ENCODE measurements at places on chromosomes 2 and 18.

- DNase-seq: no peak
Measured at GRCh38 chr2:120314690-120315366, 31.1 kb upstream of the INHBB start.

GRCh38 chr18:25136416-25137196, 215.4 kb downstream of the ZNF521 start:
- DNase-seq: no peak

DNA sequence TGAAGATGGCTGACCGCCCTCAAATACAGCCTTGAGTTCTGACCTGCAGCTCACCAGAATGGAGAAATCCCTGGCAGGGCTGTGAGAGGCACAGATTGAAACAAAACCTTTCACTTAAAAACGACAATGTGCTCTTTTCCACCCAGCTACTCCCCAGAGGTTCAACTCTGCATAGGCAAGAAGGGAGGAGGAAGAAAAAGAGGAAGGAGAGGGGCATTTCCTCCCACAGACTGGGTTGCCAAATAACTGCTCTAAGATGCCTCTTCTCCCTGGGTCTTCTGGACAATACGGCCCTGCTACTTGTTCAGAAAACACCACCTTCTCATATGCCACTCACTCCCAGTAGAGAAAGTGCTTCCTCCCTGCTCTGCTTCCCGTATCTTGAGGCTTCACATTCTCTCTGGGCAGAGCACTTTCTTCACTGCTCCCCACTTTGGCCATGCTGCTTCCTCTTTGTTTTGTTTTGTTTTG, 136.4 kb upstream of the SLC1A4 start:
- DNase-seq: no peak

DNA sequence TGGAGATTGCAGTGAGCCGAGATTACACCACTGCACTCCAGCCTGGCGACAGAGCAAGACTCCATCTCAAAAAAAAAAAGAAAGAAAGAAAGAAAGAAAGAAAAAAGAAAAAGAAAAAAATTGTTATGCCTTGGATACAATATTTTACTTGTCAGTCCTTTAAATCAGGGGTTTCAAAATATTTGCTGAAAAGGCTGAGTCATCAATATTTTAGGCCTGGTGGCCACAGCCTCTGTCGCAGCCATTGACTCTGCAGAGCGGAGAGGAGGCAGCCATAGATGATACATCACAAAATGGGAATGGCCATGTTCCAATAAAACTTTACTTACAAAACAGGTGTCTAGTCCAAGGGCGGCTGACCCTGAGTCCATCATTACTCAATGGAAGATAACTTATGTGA, 314.8 kb upstream of the SALL3 start:
- DNase-seq: no peak

GRCh38 chr2:239533569-239534316, 132.9 kb upstream of the HDAC4 start:
- DNase-seq: no peak

DNA sequence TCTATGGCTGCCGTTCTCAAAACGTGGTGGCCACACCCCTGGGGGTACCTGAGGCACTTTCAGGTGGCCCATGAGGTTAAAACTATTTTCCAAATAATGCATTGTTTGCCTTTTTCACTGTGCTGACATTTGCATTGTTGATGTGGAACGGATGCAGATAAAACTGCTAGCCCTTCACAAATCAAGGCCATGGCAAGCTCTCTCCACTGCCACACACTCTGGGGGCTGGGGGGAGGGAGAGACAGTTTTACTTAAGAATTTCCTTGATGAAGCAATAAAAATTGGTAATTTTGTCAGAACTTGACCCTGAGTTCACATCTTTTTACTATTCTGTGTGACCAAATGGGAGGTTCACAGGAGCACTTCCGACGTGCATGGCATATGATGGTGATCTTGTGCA, 22.0 kb upstream of the TGIF1 start:
- no peak for DNase-seq

- DNase-seq: no peak
Measured at GRCh38 chr2:197885587-197885986, 81.2 kb downstream of the PLCL1 start.

GRCh38 chr2:95353055-95353575, 49.4 kb upstream of the FAHD2A start:
- DNase-seq: no peak

GRCh38 chr2:115543024-115543423, 1100.6 kb downstream of the DPP10 start:
- DNase-seq: no peak

DNA sequence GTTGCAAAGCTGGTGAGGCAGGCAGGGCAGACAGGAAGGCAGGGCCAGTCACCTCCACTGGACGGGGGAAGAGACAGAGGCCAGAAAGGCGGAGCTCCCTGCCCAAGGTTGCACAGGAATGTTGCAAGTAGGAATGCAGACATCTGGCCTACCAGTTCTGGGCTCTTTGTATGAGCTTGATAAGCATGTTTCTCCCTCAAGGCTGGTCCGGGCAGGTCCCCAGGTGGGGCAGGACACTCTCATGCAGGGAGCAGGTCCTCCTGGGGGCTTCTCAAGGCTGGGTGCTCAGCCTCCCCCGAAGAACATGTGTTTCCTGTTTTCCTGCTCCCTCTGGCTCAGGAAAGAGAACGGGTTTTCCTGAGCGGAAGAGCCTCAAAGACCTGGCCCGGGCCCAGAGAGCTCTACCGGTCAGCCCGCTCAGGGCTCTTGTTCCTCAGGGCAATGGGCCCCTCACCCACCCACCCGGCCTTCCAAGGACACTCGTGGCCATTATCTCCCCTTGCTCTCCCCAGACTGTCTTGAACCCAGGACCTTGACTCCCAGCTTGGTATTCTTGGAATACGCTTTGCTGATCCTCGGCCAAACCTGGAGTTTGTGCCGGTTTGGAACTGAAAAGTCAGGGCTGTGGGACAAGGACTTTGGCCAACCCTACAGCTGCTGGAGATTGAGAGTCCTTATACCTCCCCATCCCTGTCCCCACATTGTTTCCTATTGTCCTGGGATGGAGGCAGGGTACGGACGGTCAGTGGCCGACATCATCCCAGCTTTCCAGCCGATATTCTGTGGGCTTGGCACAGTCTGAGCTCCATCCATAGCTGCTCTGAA, 87.7 kb upstream of the HAAO start:
- no peak for DNase-seq

- no peak for DNase-seq
Measured at GRCh38 chr2:113122364-113122763, 5.0 kb upstream of the IL1RN start.

- DNase-seq: no peak
Measured at GRCh38 chr2:156800781-156801361, 364.7 kb downstream of the GPD2 start.

DNA sequence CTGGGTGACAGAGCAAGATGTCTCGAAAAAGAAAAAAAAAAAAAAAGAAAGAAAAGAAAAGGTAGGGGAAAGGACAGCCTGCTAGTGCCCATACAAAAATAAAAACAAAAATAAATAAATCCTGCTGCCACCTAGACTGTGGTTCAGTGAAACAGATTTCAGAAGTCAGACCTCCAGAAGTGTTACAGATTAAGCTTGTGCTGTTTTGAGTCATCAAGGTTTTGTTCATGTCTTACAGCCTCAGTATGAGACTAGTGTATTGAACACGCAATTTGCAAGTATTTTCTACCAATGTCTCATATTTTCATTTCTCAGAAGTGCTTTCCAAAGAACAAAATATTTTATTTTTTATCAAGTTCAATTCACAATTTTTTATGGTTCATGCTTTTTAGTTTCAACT, 720.4 kb upstream of the GYPC start:
- DNase-seq: no peak

GRCh38 chr2:208049006-208049405, 23.7 kb upstream of the PLEKHM3 start:
- no peak for DNase-seq

DNA sequence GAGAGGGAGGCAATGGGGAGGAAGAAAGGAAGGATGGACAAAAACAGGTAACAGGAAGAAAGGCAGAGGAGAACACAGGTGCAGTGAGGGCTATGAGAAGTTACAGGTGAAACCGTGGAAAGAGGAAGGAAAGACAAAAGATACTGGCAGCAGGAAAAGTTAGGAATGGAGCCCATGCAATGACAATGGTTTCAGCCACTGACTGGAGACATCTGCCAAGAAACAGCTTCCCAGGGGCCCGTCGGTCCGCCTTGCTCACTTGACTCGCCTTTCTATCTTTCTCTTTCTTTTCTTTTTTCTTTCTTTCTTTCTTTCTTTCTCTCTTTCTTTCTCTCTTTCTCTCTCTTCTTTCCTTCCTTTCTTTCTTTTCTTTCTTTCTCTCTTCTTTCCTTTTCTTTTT, 37.5 kb downstream of the ST8SIA5 start:
- DNase-seq: no peak

- no peak for DNase-seq
Measured at GRCh38 chr2:85259101-85259590, 68.6 kb downstream of the TGOLN2 start.

DNA sequence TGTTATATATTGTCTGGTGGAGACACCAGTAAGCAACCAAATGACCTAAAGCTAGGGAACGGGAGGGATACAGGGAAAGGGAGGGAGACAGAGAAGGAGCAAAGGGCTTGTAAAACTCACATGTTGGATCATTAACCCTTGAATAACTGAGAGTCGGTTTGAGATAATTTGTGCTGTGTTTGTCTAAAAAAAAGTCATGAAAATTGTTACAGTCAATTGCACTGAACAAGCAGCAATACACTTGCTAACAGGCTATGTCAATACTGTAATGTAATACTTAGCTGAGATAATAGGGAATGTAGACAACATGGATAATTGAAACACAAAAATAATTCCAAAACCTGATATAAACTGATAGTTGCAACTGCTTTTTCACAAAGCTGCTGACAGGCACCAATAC, 71.3 kb upstream of the ZNF521 start:
- no peak for DNase-seq

GRCh38 chr18:45415614-45416013, 199.7 kb upstream of the SLC14A2 start:
- DNase-seq: no peak

- no peak for DNase-seq
Measured at GRCh38 chr2:40201425-40201824, 250.5 kb downstream of the SLC8A1 start.

DNA sequence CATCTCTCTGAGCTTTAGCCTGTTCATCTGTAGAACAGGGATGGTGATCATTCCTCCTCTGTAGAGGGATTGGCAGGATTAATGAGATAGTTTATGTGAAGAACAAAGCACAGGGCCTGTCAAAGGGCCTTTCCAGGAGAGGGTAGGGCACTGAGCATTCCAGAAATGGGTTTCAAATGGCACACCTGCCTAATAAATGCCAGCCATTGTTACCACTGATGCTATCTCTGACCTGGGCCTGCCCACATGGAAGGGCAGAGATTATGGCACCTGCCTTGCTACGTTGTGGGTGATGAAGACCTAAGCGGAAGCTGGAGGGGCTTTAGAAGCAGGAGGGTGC, 31.0 kb upstream of the GMPPA start:
- no peak for DNase-seq

- no peak for DNase-seq
Measured at GRCh38 chr2:182015334-182016109, 29.9 kb downstream of the PPP1R1C start.

DNA sequence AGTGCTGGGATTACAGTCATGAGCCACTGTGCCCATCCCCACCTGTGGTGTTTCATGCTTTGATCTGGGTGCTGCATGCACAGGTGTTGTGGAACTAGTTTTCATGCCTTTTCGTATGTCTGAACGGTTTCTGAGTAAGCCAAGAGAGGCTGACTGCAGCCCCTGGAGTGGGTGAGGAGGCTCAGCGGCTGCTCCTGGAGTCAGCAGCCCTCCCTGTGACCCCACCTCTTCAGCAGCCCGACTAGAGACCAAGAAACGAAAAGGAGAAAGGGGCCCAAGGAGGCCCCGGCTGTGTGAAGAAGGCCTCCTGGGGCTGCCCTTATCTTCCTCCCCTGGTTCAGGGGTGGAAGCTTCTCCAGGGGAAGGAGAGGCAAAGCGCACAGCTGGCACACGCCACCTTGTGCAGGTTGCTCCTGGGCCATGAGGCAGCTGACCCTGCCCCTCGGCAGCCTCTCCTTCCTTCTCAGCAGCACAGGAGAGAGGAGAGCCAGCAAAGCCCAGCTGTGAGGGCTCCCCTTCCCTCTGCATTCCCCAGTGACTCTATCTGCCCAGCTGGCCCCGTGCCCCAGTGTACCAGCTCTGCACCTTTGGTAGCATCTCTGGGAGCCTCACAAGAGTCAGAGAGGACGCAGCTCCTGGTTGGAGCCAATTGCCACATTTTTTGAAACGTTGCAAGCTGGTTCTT, 182.5 kb upstream of the HS6ST1 start:
- DNase-seq: no peak
